ENCODE measurements at places on chromosomes 11 and 22.

DNA sequence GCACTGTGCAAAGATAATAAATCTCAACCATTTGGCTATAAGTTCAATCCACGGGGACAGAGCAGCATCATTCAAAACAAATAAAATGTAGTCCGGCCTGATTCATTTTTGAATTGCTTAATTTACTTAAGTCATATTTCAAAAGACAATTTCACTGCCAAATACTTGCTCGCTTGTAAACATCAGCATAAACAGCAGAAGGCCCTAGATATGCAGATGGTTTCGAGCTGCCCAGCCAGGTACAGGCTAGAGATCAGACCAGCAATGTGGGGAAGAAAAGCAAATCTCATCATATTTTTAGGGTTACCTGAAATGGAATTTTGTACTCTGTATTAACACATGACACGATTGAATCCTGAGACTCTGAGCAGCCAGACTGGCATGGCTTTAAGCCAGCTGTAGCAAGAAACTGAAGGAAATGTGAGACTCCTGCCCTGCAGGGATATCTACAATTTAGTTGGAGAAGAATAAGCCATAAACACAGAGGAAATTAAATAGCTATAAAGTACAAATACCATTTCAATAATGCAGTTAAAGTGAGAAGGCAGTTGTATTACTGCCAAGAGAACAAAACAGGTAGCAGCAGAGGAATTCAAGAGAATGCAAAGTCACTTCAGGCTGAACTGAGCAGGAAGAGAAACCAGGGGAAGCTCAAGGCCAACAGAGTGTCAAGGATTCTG, 440.3 kb downstream of the ETS1 start:
- ATAC-seq = no peak

GRCh38 chr11:72621008-72621610, 53.1 kb downstream of the PDE2A start:
- ATAC-seq = peak; percentile 39

- ATAC-seq = peak; percentile 79
Observed at GRCh38 chr22:39319284-39320022, at the start of gene RPL3. Gene RPL3, minus strand, starts transcription at chr22:39319623. Its CDS starts 26 bp downstream, at chr22:39319597.

- ATAC-seq = no peak
Observed at GRCh38 chr11:117134431-117134830, 9.7 kb upstream of the PAFAH1B2 start.

- no peak for ATAC-seq
Observed at GRCh38 chr22:29604076-29604360, 585 bp downstream of the NF2 start.

DNA sequence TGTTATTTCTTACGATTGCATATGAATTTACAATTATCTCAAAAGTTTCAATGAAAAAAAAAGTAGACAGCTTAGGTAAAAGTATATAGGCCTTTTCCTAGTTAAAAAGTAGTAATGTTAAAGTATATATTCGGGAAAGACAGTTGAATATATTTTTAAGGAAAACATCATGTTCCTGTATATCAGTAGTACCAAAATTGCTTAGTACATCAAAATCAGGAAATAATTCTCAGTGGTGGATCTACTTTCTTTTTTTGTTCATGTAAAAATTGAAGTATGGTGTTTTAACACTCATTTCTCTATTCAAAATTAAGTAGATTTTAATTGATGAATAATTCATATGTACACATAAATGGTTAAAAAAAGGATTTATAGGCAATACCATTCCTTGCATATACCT, 73.9 kb downstream of the USP47 start:
- no peak for ATAC-seq

- ATAC-seq = no peak
Observed at GRCh38 chr11:5857590-5857989, at the start of gene OR52E8. Gene OR52E8, minus strand, starts transcription at chr11:5857690. Its CDS starts 0 bp downstream, at chr11:5857690.

DNA sequence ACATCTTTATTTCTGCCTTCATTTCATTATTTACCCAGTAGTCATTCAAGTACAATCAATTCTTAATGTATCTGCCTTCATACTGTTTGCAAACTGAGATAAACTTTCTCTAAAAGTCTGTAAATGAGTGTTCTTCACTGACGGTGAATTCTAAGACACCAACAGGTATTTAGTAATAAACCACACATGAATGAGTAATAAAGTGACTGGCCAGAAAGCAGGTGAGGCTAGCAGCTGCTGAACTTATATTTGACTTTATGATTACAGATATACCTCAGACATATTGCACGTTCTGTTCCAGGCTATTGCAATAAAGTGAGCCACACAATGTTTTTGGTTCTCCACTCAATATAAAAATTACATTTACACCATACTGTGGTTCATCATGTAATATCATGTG, 1894.0 kb upstream of the RAG2 start:
- no peak for ATAC-seq

DNA sequence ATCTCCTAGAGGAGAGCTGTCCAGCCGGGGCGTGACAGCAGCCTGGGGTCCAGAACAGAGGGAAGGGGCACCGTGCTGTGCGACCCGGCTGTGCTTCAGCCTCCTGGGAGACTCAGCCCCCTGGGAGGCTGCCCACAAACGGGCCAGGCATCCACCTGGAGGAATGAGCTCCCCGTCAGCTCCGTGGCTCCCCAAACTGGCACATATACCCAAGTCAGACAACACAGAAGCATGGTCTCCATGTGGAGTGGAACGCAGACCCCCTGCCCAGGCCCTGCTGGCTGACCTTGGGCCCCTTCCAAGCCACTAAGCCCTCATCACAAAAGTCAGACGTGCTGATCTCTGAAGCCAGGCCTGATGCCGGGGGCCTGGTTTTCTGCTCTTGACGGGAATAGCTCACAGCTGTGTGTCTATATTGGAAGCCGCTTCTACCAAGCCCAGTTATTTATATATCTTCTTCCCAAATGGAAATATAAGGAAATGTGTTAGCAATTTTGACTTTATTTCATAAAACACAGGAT, 91.7 kb downstream of the BRD1 start:
- no peak for ATAC-seq

GRCh38 chr11:2209900-2210321, 38.3 kb upstream of the TH start:
- ATAC-seq = no peak

GRCh38 chr22:22122348-22123117, 122.1 kb upstream of the VPREB1 start:
- no peak for ATAC-seq

- ATAC-seq = no peak
Observed at GRCh38 chr11:130052567-130052966, 17.1 kb upstream of the APLP2 start.

Measured in activated CD4-positive, CD25-positive, alpha-beta regulatory T cell treated with anti-CD3 and anti-CD28 coated beads, Interleukin-2, amount 50 U/mL, for 24 hours (primary cell).